ENCODE measurements at places on chromosomes 5 and 9.

DNA sequence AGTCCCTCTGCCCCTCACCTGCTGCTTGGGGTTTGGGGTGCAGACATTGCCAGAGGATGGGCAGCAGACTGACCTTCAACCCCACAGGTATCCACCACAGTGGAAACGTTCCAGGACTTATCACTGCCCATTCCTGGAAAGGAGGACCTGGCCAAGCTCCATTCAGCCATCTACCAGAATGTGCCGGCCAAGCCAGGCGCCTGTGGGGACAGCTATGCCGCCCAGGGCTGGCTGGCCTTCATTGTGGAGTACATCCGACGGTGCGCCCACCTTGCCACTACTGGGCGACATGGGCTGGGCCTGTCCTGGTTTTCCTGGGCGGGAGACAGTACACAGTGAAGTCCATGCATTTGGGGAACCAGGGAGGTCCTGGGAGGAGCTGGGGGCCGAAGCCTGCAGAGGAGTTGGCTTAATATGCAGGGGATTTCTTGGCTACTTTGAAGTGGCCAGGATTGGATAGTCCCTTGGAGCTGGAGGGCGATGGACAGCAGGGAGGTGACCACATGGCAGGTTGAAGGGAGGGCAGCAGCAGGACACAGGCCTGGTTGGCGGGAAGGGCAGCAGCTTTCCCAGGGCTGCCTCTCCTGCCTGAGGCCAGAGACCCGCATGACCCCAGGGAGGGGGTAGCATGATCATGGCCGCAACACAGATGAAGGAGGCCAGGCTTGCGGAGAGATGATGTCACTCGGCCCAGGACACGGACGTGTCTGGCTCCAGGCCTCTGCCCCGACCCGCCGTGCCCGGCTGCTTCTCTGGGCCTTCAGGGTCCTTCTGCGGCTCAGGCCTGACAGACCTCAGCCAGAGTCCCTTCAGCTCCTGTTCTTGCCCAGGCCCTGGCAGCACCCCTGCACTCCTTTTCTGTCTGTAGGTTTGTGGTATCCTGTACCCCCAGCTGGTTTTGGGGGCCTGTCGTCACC lies 34.6 kb downstream of the USP20 start:
- DNase-seq = no peak

- DNase-seq = no peak
These were observed 344.5 kb downstream of the PRR16 start for GRCh38 chr5:120808606-120809005.

DNA sequence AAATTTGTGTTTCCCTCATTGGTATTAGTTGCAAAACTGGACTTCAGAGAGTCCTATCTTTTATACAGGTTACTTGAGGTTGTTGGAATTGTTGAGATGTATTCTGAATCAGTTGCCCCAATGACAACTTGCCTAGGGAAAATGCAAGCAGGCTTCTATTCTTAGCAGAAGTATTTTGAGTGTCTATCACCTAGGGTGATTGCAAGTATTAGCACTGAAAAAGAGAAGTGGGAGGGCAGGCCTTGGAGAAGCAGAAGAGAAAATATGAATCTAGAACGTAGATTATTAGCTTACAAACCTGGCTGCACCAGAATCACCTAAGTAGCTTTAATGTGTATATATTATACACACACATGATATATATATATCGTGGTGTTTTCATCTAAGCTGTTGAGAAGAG lies 43.2 kb downstream of the ADAMTS12 start:
- no peak for DNase-seq

GRCh38 chr5:113382731-113383130 lies 52.1 kb downstream of the TSSK1B start:
- no peak for DNase-seq

- DNase-seq = no peak
These were observed 49.1 kb downstream of the ARHGAP26 start for GRCh38 chr5:142819292-142819691.

GRCh38 chr5:133290669-133291240 lies 238.9 kb downstream of the HSPA4 start:
- no peak for DNase-seq

DNA sequence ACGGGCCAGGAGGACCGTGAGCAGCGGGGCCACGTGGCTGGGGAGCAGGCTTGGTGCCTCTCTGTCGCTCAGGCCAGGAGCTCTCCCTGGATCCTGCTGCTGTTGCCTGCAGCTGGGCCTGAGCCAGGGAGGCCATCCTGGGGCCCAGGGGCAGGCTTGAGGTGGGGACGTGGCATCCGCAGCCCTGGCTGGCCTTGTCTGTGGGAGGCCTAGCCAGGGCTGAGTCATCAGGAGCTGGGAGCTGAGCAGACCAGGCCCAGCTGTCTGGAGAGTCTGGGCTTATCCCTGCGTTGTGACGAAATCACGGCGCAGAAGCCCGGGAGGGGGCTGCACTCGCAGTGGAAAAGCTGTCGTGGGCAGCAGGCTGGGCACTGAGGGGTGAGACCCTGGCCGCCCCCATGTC lies 138.8 kb upstream of the COL5A1 start:
- DNase-seq = no peak

- no peak for DNase-seq
These were observed 116.9 kb upstream of the OTULINL start for GRCh38 chr5:14464671-14465070.

- no peak for DNase-seq
These were observed 37.7 kb downstream of the TPPP start for GRCh38 chr5:655406-655805.

GRCh38 chr5:111223787-111224560 lies at the start of gene CAMK4:
CAMK4 (plus strand) TSS chr5:111224384; CDS start chr5:111224484, 100 bp downstream.
- peak; percentile 78 for DNase-seq

DNA sequence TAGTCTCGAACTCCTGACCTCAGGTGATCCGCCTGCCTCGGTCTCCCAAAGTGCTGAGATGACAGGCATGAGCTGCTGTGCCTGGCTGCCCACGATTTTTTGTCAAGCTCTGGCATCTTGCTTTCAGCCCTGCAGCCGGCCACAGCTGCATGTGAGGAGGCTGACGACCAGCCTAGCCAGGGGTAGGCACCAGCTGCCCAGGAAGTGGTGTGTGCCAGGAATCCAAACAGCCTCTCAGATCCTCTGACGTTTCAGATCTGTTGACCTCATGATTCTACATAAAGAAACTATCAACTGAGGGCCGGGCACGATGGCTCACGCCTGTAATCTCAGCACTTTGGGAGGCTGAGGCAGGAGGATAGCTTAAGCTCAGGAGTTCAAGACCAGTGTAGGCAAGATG lies 19.0 kb downstream of the DYNC2I2 start:
- DNase-seq = no peak

DNA sequence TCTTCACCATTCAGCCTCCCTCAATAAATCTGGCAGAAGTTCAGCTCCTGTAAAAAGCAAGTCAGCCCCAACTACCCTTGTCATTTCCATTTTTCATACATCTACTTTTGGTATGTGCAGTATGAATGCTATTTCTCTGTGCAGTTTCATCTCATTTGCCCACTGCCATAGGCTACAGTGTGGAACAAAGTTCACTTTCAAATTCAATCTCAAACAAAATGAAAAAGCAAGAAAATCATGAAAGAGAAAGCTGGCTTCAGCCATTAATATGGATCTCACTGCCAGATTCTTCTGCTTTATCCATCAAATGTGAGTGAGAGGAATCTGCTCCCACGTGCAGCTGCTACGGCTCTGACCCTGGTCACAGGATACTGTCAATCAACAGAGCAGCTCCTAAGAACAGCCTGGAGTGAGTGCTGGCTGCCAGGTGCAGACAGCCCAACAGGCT lies 494.2 kb downstream of the ZNF608 start:
- DNase-seq = no peak

DNA sequence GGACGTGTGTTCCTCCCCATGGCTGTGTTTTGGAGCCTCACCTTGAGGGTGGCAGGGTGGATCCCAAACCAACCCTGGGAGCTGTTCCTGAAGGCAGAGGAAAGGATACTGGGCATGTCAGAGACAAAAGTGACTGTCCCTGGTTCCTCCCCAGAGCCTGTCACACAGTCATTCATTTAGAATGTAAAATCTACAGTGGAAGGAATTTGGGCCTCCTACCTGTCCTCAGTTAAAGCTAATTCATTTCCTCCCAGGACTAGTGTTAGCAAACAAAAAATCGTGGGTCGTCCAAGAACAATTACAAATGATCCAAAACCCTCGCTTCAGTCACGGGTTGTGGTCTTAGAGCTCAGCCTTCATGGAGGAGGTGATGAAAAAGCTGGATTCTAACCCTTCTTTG lies 83.2 kb downstream of the NDFIP1 start:
- DNase-seq = no peak

- no peak for DNase-seq
These were observed 117.1 kb upstream of the CCL21 start for GRCh38 chr9:34826999-34827538.

GRCh38 chr9:18594837-18595236 lies 120.9 kb downstream of the ADAMTSL1 start:
- no peak for DNase-seq

- no peak for DNase-seq
These were observed 419.9 kb upstream of the GRAMD2B start for GRCh38 chr5:126003309-126003708.

DNA sequence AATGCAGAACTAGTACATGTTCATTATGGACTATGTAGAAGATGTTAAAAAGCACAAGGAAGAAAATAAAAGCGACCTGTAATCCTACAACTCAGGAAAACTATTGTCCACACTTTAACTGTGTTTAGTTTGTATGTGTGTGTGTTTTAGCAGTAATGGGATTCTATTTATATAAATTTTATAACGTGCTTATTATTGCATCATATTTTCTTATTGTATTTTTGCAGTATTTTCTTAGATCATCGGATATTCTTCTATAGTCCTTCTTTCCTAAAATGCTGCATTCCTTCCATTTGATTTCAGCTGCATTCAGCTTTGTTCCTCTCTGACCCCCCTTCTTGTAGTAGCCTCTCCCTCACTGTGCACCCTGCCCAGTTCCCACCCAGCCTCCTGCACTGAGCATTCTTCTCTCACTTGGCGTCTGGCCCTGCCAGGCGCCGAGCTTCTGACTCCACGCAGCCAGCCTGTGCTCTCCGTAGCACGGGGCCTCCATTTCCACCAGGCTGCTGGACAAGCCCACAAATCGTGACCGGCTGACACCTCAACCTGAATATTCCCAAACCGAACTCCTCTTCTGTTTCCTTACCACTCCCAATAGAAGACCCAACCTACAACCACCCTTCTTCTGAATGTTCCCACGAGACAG lies 39.9 kb downstream of the MVB12B start:
- DNase-seq = no peak

GRCh38 chr9:27659571-27659970 lies 86.3 kb upstream of the C9orf72 start:
- no peak for DNase-seq

GRCh38 chr5:121288781-121289180 lies 562.9 kb upstream of the FTMT start:
- no peak for DNase-seq

GRCh38 chr9:72597181-72597517 lies 75.7 kb downstream of the TMC1 start:
- DNase-seq = no peak

DNA sequence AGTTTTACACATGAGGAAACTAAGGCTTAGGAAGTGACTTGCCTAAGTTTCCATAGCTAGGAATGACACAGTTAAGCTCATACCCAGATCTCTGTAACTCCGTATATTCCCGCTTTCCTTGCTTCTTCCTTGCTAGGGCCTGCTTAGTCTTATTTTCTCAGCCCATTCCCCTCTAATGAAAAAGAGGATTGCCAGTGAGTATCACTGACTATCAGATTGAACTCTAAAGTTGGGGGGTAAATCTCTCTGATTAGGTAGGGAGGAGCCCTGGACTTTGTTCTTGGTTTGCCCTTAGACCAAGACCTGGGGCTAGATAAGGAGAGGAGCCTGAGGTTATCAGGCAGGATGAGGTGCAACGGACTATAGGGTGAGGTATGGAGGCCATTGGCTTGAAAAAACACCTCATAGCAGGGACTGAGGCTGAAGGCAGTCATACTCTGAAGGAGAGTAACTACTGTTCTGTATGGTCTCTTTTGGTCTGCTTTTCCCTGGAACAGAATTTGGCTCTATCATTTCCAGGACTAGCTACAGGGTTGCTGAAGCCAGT lies 2.5 kb downstream of the TRIM32 start:
- DNase-seq = no peak

DNA sequence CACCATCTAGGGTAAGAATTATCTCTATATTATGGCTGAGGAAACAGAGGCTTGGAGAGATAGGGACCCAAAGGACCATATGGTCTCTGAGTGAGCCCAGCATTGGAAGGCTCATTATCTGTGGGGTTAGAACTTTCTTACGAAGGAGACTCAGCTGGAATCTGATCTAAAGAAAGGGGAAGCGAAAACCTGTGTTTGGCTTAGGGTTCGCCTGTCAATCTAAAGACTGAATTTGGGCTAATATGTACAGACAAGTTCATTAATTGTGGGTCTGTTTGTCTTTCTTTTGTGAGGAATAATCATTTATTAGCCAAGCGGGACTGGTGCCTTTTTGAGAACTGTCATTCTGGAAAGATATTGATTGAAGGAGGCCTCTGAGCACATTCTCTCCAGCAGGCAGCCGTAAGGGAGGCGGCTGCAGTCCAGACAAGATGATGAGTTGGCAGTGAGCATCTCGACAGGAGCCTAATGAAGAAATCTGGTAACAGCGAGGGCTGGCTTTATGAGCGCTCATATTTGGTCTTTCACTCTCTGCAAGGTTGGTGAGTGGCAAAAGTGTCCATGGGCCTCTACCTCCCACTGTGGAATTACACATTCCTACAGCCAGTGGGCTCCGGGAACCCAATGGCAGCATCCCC lies 104.2 kb upstream of the GPR151 start:
- DNase-seq = no peak

DNA sequence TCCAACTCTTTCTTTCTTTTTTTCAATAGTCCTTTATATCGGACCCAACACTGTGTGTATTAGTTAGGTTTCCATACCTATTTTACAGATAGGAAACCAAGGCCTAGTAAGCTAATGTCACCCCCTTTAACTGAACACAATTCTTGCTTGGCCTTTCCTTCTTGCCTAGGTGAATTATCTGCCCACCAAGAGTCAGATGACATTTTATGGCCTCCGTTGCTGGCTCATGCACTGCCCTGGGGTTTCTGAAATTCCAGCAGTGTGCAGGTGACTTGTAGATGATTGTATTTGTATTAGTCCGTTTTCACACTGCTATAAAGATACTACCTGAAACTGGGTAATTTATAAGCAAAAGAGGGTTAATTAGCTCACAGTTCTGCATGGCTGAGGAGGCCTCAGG lies 293.8 kb downstream of the GAS1 start:
- no peak for DNase-seq

Data from T-helper 1 cell (primary cell).